BE2C (cell line): ENCODE measurements at places on chromosomes 4 and X.

- DNase-seq: no peak
Measured at GRCh38 chrX:107117993-107118321, 665 bp downstream of the RBM41 start.

- no peak for DNase-seq
Measured at GRCh38 chr4:102730968-102731533, 29.7 kb downstream of the MANBA start.

DNA sequence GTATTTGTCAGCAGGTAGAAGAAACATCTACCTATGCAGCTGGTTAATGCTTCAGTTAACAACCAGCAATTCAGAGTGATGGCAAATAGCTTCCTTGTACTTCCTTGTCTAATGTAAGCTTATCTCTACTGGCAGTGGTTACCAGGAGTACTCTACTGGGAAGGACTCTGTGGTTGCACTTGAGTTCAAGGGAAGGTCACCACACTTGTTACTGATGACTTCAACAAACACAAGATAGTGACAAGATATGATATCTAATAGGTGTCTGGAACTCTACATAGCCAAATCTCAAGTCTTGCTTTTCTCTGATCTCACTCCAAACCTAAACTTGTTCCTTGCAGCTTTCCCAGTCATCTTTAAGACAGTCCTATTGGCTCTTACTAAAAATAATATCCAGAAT is 1644.9 kb upstream of the TENM3 start:
- no peak for DNase-seq

GRCh38 chr4:120902925-120903324 is 19.6 kb downstream of the PRDM5 start:
- DNase-seq: no peak

DNA sequence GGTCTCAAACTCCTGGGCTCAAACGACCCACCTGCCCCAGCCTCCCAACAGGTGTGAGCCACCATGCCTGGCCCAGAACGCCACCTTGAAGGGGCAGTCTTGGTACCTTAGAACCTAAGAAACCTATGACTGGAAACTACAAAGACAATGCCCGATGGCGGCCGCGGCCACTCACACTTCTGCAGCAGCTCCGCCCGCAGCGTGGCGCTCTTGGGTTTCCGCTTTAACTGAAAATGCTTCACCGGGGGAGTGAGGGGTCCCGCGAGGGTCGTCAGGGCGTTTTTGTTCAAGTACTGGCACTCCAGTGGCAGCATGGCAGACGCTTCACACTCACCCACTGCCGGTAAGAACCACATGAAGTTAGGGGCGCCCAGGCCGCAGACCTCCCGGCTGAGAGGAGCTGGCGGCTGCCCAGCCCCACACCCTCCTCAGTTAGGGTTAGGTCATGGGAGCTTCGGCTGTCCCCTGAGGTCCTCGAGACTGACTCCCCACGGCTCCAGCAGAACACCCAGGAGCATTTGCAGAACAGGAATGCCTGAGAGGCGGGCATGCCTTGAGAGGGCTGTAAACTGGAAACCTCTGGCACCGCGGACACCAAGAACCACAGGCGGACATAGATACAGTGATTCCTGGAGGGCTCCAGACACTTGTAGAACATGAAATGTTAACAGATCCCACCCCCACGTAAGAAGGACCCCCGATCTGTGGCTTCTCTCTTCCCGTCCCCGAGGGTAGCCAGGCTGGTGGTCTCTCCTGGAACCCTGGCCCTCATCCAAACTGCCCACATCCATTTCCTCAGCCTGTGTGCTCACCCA is 19.0 kb downstream of the NELFA start:
- DNase-seq: no peak

DNA sequence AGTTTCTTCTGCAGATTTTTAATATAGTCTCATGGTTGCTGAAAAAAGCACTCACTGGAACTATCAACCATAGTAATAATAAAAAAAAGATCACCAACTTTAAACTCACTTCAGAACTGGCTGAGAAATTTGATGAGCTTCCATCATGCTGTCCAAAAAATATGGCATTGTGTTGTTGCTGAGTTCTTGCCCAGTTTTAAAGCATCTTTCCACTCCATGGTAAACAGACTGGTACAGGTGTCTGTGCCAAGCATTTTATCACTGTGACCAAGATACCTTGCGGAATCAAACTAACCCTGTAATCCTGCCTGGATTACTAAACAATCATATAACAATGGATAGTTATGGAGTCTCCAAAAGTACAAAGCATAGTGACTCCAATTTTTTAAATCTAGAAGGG is 360.3 kb upstream of the NOCT start:
- DNase-seq: no peak

DNA sequence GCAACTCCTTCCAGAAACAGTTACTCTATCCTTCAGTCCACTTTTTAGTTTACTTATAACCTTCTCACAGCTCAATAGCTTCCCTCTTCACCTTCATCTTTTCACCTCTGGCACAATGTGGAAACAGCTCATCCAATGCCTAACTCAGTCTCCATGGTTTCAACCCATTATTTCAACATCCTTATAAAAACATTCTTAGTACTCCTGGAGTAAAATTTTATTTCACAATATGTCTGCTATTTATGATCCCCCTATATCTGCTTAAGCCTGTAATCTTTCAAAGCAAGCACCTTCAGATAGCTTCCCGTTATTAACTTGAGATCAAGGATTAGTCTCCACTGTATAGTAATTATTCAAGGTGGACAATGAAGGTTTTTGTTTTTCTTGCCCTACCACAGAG is 156.3 kb downstream of the GASK1B start:
- DNase-seq: no peak

- no peak for DNase-seq
Measured at GRCh38 chr4:134178706-134179105, 22.9 kb downstream of the PABPC4L start.

DNA sequence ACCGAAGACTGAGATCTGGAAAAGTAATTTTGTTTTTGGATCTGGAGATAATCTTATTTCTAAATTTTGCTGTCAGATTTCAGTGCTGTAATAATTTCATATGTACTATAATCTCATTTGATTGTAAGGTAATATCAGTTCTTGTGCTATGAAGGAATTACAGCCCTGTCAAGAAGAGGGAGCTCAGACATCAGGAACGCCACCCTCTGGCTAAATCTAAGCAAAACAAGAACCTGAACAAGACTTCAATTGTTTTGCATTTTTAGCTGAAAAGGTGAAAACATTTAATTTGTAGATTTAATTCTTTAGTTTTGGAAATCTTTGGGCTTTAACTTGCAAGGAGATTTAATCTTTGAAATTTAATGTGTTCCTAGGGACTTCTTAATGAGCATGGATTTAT is 525.4 kb upstream of the HS3ST1 start:
- no peak for DNase-seq

GRCh38 chr4:31104577-31104976 is 384.4 kb downstream of the PCDH7 start:
- no peak for DNase-seq

GRCh38 chr4:78018271-78019049 is 38.7 kb upstream of the FRAS1 start:
- DNase-seq: no peak

- DNase-seq: no peak
Measured at GRCh38 chr4:75675004-75675531, 1.9 kb upstream of the G3BP2 start.

DNA sequence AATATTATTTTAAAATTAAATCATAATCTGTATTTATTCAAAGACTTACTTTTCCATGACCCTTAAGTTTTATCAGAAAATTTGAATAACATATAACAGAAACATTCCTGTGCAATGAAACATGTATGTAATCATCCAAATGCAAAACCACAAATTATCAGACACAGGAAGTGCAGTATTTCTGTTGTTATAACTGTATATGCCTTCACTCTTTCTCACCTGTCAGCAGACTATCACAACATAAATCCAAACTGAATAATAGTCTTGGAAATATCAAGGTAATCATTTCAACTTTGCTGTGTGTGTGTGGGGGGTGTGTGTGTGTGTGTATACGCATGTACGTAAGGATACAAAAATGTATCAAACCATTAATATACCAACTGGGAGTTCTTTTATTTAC is 285.9 kb downstream of the SLC7A11 start:
- no peak for DNase-seq

DNA sequence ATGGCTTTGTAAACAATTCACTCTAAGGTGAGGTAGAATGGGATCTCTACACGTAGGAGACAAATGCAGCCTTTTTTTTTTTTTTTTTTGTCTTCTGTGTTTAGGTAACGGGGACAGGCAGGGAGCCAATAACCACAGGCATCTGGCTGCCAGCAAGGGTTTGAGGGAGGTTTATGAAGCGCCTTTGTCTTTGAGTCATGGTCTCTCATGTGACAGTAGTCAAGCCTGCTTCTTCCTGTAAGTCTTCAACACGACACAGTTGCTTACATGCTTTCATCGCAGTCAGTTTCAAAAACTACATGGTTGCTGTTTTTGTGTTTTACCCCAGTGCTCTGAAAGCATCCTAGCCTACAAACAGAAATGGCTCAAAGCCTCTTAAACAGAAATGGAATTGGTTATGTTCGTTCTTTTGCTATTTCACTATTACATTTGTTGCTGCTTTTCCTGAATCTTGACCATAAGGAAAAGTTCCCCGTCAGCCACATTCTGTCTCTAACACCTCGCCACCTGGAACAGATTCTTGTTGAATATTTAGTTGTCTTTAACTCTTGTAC is 127.8 kb upstream of the METTL14 start:
- no peak for DNase-seq

DNA sequence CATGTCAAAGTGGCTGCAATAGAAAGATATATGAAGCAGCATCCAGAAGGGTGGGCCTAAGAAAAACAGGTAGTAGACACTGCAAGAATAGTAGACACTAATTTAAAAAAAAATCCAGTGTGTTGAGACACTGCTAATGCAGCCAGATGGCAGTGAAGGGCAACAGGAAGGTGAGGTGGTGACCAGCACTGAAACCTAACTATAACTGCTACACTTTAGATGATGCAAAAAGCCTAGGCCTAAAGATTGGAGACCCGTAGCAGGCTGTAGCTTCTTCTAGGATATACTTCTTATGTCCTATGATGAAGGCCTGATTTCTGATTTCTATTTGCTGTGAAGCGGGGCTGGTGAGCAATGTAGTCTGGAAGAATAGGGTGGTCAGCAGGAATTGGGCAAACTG is 38.7 kb upstream of the SH3KBP1 start:
- DNase-seq: no peak

GRCh38 chr4:41256740-41257256 is at the start of gene UCHL1:
Gene UCHL1, plus strand, starts transcription at chr4:41256928. Its CDS starts 49 bp downstream, at chr4:41256977.
- peak; percentile 97 for DNase-seq

DNA sequence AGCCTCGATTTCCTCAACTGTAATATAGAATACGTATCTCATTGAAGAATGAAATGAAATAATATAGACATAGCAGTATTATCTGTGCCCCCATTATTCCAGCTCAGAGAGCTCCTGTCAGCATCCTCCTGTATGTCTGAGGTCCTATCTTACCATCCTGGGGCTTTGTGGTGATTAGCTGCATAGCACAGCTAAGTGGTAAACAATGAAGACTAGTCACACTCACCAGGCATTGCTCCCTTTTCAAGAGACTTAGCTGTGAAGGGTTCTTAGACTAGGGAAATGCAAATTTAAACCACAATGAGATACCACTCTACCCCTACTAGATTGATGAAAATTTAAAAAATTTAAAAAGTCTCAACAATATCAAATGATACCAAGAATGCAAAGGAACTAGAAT is 172.9 kb downstream of the SLC39A8 start:
- DNase-seq: no peak

DNA sequence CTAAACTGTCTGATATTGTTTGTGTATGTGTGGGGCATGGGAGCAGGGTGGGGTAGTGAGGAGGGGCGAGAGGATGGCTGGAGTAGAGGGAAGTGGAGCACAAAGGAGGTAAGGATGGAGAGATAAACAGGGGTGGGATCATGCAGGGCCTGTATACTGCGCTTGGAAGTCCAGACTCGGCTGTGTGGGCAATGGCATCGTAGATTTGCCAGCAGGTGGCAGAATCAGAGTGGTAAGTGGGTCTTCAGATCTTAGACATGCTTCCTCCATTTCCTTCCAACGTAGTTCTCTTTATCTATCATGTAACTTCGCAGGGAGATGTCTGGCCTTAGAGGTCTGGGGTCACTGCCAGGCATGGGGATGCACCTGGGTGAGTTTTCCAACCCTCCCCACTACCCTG is 155.5 kb downstream of the PDGFRA start:
- no peak for DNase-seq

- no peak for DNase-seq
Measured at GRCh38 chrX:11351375-11352295, 58.4 kb downstream of the AMELX start.

DNA sequence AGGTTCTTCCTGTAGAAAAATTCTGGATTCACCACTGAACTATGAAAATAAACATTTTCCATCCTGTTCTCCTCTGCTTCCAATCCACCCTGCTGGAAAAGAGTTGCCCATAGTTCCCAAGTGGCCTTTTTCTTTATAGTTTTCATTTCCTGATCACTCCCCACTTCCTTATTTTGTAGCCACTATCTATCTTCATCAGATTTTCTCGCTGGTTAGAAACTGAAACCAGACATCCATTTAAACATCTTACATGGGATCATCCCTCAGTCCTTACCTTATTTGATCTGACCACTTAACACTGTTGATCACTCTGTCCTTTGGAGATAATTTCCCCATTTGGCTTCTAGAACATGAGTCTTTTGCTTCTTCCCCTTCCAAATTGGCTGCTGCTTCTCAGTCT is 42.2 kb upstream of the SCOC start:
- DNase-seq: no peak

GRCh38 chr4:89215736-89216135 is 91.9 kb downstream of the GPRIN3 start:
- no peak for DNase-seq

- no peak for DNase-seq
Measured at GRCh38 chr4:127012549-127012948, 620.2 kb upstream of the INTU start.

DNA sequence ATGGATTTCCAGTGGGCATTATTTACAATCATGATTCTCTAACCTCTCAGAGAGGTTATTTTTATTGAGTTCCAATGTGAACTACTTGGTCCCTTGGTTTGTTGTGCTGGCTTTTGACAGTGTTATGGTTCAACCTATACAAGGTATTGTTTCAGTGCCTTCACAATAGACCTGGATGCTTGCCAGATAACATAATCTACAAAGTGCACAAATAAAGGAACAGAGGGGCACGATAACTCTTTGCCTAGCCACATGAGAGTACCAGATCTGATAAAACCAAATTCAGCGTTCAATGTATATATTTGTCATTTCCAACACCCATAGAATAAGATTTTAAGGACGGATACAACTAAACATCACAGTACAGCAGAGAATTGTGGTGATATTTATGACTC is 120.8 kb downstream of the RASL11B start:
- DNase-seq: no peak

DNA sequence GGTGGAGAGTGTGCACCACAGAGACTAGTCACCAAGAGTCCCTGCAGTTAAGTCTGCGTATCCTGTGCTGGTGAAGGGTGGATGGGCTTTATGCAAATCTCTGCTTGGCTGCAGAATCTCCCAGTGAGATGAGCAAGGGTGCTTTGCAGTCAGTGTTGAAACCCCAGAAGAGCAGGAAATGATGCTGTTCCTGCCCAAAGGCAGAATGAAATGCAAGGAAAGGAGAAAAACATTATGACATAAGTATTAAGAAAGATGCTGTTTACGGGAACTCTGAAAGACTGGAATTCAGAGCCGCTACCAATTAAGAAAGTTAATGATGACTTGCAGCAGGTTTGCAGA is 25.4 kb upstream of the ACSL1 start:
- no peak for DNase-seq
